DMS53 (cell line): ENCODE measurements at places on chromosomes 1 and 21.

GRCh38 chr1:185156288-185156853, 382 bp downstream of the TRMT1L start:
- peak; percentile 75 for DNase-seq

DNA sequence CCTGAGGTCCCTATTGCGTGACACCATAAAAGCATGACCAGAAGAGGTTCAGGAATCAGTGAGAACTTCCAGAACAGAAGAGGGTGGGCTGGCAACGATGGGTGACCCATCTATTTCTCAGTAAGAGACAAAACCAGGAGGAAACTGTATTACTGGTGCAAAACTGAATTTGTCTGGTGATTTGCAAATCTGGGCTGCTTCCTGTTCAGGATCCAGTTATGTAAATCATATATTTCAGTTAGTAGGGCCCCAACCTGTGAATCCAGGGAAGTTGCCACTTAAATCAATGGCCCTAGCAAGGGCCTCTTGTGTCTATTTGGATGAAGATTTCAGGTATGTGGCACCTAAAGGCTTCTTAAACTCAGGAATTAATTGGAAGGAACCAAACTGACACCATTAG, 23.1 kb upstream of the SMAP2 start:
- DNase-seq: no peak

- DNase-seq: peak; percentile 100
Observed at GRCh38 chr1:230186003-230186863, 119.2 kb downstream of the GALNT2 start.

DNA sequence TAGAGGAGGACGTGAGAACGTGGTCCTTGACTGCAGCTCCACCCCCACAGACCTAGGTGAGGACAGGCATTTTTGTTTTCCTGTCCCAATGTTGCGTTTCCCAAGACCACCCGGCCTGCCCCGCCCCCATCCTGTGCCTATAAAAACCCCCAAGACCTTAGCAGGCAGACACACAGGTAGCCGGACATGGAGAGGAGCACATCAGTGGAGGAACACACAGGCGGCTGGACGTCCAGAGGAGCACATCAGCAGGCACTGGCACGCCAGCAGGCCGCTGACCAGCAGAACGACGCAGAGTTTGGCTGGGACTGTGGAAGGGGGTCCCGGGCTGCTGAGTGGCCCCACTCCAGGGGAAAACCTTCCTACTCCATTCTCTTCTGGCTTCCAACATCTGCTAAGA, 12.7 kb upstream of the HMGCL start:
- peak; percentile 35 for DNase-seq

DNA sequence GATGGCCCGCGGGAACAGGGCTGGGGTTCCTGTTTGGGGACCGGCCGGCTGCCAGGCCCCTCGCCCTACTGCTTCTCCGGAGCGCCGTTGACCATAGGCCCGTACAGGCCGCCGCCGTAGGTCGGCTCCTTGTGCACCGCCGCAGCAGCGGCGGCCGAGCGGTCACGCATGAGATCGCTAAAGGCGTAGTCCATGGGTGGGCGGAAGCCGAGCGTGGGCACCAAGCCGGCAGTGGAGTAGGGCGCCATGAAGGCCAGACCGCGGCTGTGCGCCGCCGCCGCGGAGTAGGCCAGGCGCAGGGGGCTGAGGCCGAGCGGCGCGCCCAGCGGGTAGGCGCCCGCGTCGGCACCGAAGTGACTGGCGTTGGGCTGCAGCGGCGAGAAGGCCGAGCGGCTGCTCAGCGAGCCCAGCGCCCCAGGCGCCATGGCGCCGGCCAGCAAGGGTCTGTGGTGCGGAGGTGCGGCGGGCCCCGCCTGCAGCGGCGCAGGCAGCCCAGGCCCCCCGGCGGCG, 4.6 kb downstream of the DMRTA2 start:
- DNase-seq: peak; percentile 76

DNA sequence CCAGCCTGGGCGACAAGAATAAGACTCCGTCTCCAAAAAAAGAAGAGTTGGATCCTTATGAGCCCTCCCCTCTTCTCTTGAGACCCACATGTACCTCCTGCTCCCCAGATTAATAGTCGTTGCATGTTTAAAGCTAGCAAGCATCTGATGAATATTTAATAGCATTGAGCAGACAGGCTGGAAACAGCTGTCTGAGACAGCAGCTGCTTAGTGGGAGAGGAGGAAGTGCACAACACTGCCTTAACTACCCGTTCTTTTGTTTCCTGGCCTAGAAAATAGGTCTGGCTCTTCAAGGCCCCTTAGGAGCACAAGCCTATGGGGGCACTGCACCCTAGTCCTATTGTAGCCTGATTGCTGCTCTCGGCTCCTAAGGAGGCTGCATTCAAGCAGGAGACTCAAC, 17.3 kb upstream of the TMEM39B start:
- DNase-seq: no peak
